ENCODE measurements at places on chromosomes 4 and X.

- DNase-seq: no peak
These were observed 786 bp upstream of the MAGEH1 start for GRCh38 chrX:55451141-55451540.

- DNase-seq: no peak
These were observed 177.3 kb upstream of the SLIT2 start for GRCh38 chr4:20074450-20074849.

DNA sequence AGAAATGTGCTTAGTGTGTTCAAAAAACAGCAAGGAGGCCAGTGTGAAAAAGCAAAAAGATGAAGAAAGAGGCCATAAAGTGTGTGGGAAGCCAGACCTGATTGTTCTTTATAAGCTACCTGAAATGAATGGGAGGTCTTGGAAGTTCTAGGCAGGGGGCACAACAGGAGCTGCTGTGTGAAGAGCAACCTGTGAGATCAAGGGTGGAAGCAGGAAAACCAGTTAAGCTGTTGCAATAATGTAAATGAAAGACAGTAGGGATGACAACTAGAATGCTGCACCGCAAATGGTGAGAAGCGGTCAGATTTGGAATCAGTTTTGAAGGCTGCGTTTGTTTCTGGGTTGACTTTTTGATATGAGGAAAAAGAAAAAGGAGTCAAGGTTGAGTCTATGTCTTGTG is 123.5 kb downstream of the TMEM144 start:
- no peak for DNase-seq

- DNase-seq: no peak
These were observed 24.3 kb upstream of the PCDH10 start for GRCh38 chr4:133124746-133125145.
